ENCODE measurements at places on chromosomes 7 and 10.

DNA sequence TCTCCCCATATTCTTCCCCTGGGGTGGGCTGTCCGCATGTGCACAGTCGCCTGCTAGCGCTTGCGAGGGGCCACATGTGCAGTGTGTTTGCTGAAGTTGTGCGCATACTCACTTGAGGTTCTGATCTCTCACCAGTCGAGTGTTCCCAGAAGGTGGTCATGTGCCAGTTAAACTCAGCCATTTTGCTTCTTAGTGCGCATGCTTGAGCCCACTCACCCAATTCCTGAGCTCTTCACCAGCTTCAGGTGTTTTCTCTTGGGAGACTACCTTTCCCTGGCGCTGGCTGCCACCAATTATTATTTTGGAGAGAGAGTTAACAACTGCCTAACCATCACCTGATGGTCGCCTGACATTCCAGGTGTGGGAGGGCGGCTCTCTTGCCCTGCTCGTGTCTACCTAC, 25.2 kb upstream of the CPN1 start:
- DNase-seq, result no peak

DNA sequence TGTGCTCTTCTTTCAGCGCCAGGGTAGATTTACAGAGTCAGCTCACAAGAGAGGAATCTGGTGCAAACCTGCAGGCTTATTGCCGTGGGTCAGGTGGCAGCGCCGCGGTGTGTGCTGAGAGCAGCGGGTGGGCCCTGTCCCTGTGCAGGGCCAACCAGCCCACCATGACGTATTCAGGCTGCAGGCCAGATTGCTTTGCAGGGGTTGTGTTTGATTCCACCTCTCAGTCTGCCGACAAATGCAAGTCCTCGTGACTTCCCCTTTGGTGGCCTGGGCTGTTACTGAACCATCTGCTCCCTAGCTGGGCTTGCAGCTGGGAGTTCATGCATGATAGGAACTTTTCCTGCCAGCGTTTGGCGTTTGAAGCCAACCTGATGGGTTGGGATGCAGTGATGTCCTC, 66.7 kb upstream of the LEP start:
- no peak for DNase-seq

DNA sequence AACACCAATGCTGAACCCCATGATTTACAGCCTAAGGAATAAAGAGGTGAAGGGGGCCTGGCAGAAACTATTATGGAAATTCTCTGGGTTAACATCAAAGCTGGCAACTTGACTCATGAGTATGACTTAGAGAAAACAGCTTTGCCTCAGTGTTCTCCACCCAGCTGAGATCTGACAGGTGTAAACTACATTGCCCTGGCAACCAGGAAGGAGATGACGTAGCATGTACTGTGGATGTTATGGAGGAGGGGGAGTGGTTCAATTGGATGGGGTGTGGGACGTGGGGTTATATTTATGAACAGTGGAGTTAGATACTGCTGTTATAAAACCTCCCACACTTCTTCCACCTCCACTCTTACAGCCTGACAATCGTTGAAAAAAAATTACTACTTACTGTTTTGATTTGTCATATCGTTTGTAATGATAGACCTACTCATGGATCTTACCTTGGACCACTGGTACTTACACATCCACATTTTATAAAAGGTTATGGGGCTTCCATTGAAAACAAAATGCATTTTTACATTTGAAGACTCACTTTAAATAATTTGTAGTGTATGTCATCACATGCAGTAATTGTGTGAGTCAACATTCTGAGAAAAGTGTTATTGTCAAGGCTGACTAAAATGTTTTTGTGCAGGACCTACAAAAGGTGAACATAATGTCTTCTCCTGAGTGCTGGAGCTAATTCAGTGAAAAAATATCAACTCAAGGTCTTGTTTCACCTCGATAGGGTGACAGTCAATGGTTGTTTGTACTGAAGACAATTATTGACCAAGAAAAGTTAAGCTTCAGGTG, 6.4 kb downstream of the OR2F1 start:
- DNase-seq, result no peak

DNA sequence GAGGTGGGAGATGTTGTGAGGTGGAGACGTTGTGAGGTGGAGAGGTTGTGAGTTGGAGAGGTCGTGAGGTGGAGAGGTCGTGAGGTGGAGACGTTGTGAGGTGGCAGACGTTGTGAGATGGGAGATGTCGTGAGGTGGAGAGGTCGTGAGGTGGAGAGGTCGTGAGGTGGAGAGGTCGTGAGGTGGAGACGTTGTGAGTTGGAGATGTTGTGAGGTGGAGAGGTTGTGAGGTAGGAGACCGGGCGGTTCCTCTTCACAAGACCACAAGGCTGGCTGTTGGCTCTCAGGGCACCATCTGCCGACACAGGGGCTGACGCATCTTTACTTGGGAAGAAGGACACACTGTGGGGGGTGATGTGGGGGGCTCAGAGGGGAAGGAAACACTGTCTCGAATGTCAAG, 34.7 kb upstream of the SHH start:
- no peak for DNase-seq

DNA sequence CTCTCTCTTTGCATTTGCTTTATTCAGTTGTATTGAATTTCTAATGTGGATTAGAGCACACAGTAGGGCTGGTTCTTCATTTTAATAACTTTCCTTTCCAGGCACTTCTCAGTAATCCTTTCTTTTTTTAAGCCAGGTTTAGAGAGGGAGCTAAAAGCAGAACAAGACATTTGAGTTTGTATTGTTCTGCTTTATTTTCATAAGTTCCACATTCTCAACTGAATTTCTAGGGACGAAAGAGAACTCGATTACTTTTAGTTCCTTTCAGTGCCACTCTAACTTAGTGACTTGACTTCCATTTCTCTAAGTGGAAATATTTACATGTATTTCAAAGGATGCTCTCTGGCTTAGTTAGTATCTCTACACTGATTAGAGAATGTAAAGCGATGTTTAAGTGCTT, 145.6 kb downstream of the EXOC4 start:
- DNase-seq, result no peak

GRCh38 chr7:63080831-63081230, 917.8 kb upstream of the ZNF722 start:
- no peak for DNase-seq

GRCh38 chr10:86182150-86182549, 184.4 kb downstream of the GRID1 start:
- no peak for DNase-seq

DNA sequence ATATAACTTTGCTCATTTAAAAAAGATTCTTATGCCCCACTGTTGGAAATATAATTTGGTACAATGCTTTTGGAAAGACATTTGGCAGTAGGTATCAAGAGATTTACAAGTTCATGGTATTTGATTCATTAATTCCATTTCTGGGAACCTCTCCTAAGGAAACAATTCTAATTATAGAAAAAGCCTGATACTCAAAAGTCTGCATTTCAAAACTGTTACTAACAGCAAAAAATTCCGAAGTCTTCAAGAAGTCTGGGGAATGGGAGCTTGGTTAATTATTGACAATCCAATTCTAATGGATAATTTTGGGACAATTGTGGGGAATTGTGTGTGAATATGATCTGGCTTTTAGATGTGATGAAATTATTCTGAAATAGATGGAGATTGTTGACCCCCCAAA, 59.6 kb downstream of the HDAC9 start:
- no peak for DNase-seq

GRCh38 chr7:135938563-135938962, 38.6 kb downstream of the MTPN start:
- no peak for DNase-seq

DNA sequence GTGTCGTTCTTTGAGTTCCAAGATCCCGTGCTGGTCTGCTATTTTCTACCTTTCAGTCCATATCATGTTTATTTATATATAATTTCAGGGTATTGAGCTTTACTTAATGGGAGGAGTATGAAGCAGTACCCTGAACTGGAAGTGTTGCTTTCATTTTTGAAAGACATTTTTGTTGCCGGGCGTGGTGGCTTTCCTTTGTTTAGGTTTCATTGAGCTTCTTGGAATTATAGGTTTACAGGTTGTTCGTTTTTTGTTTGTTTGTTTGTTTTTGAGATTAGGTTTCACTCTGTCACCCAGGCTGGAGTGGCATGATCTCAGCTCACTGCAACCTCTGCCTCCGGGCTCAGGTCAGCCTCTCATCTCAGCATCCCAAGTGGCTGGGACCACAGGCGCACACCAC, 7.4 kb downstream of the ZNF487 start:
- DNase-seq, result no peak

GRCh38 chr7:147245274-147245673, 1128.7 kb downstream of the CNTNAP2 start:
- DNase-seq, result no peak

DNA sequence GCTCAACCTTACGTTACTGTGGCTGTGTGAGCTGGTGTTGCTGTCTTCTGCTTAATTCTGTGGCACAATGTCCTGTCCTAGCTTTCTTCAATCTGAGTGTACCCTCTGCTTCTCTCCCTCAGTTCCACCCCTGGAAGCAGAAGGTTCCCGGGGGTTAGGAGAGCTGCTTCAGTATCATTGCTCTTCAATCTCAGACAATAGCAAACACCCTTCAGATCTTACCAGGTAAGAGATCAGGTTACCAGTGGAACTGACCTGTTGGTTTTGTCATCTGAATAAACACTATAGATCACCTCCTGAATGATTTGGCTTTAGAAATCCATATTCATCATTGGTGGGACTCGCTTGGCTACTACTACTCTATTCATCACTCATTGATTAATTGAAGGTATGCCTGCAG, 48.4 kb downstream of the DNAJB9 start:
- no peak for DNase-seq

DNA sequence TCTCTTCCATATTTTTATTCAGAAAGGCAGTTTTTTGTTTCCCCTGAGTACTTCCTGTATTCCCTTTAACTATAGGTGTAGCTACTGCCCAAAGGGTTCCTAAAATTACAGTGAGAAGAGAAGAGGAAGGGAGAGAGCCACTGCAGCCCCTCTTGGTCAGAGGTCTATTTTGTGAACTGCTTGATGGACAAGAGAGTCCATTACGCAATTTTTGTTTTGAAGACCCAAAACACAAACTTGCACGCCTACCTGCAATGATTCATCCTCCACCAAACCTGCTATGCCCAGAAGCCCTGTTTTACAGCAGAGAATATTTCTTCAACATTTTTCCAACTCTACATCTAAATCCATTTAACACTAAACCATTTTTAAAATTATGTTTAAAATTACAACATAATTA, 75.1 kb downstream of the PDE1C start:
- no peak for DNase-seq

- DNase-seq, result no peak
Measured at GRCh38 chr10:97612386-97612785, 20.9 kb downstream of the MORN4 start.

GRCh38 chr10:62083412-62084267, 182.1 kb downstream of the ARID5B start:
- no peak for DNase-seq

All from activated CD8-positive, alpha-beta memory T cell treated with anti-CD3 and anti-CD28 coated beads for 4 hours (primary cell).